Osteocyte (in vitro differentiated cells): ENCODE measurements at places on chromosomes 5 and 9. TPM values are rescaled to one million over a fixed set of nuclear protein-coding genes. Genes with fewer than 3 reads are reported as not detected.

GRCh38 chr9:87420884-87421283 lies 76.8 kb upstream of the DAPK1 start:
- DNase-seq = no peak

DNA sequence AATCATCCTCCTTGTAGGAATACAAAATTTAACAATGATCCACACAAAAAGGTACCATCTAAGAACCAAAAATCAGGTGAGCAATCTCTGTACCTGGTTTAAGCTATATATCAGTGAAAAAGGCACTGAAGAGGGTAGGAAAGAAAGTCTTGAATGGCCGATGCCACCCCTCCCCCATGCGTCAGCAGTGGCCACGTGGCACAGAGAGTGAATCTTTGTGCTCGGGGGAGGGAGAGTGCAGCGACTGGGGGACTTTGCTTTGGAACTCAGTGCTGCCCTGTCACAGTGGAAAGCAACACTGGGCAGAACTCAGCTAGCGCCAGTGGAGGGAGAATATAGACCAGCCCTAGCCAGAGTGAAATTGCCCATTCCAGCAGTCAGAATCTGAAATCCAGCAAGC lies 28.3 kb upstream of the PDE4D start:
- no peak for DNase-seq

The ZBED3 gene
- total RNA-seq = 18.0 and 21.0 TPM in 2 replicates

The PTPRD gene
- total RNA-seq = 4.4 and 5.4 TPM in 2 replicates
